Ovary (tissue), 10 donors: ENCODE measurements at places on chromosomes 2 and 18. TPM values are rescaled to one million over a fixed set of nuclear protein-coding genes. Genes with fewer than 3 reads are reported as not detected.

GRCh38 chr18:24136967-24137373 lies 1.9 kb upstream of the CABYR start:
- no peak for DNase-seq
- no peak overlapping the region for H3K27ac ChIP-seq
- no peaks in the 10 kb centered on the region for H3K36me3 ChIP-seq
- no peak overlapping the region for H3K4me3 ChIP-seq

DNA sequence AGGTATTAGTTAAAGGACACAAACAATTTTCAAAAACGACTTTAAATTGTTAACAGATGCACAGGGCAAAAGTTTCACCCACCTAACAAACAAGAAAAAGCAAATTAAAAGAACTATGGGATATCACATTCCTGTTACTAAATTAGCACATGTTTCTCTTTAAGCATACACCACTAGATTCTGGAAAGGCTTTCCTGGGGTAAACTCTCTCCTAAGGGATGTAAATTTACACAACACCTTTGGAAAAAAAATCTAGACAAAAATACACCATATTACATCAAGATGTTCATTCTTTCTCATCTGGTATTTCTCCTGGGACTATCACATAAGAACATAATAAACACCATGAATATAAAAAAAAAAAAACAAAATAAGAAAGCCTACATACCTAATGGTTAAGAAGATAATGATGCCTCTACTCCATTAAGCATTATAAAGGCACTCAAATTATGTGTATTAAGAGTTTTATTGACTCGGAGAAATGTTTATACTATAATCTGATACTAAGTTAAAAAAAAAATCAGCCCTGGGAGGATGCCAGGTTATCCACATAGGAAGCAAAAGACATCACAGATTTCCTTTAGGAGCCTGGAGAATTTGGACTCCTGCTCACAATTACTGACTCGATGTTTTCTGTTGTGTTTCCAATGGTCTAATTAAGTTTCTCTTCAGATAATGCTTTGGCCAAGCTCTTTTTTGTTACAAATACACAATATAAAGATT lies 82.8 kb upstream of the AFF3 start:
- H3K36me3 ChIP-seq: no peaks in the 10 kb centered on the region
- H3K4me3 ChIP-seq: no peak overlapping the region
- no peak for DNase-seq
- no peak overlapping the region for H3K27ac ChIP-seq

Gene FIGN
- total RNA-seq: 4.5 TPM

DNA sequence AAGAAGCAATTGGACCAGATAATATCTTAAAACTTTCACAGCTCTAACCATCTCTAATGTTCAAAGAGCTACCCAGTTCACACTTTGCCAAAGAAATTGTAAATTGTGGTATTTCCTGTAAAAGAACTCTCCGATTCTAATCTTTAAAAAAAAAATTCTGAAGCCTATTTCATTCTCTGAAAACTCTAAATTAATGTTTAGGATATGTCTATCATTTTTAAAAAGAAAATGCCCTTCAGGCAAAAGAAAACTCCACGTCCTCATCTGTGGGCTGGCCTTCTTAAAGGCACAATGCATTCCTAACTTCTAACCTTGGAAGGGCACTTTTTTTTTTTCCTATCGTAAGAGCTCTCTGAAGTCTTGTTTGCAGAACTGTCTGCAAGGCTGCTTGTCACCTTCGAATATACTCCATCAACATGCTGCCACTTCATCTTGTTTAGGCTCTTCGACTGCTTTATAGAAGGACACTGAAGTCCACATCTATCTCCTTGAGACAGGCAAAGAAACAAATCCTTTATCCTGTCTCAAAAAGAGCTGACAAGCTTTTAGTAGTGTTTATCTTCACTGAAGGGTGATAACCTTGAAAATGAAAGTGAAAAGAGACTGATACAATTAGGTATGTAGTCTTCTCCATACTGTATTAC lies 124.3 kb upstream of the SLC39A10 start:
- no peak for DNase-seq
- no peak overlapping the region for H3K27ac ChIP-seq
- H3K4me3 ChIP-seq: no peak overlapping the region
- H3K27me3 ChIP-seq: no peaks in the 10 kb centered on the region
- H3K4me1 ChIP-seq: no peaks in the 10 kb centered on the region
- no peaks in the 10 kb centered on the region for H3K36me3 ChIP-seq
